Naive B cell (primary cell): ENCODE measurements at places on chromosomes 2 and 18. TPM values are rescaled to one million over a fixed set of nuclear protein-coding genes. Genes with fewer than 3 reads are reported as not detected.

EFHD1 gene
- polyA plus RNA-seq = not detected

IL37 gene
- polyA plus RNA-seq = not detected

SLC11A1 gene
- polyA plus RNA-seq = 0.82 TPM

SP3 gene
- 45.7 TPM for polyA plus RNA-seq

ANKRD30BL gene
- polyA plus RNA-seq = not detected

SLC14A1 gene
- 2.5 TPM for polyA plus RNA-seq

TET3 gene
- 0.44 TPM for polyA plus RNA-seq

IGFBP5 gene
- not detected for polyA plus RNA-seq

CYTIP gene
- polyA plus RNA-seq = 155 TPM

ZDBF2 gene
- polyA plus RNA-seq = 3.3 TPM

- no peak for DNase-seq
Measured at GRCh38 chr2:186576614-186577013, 13.2 kb upstream of the ITGAV start.

- no peak for DNase-seq
Measured at GRCh38 chr18:68803356-68803755, 5.5 kb downstream of the CCDC102B start.

- no peak for DNase-seq
Measured at GRCh38 chr2:24199968-24200590, 25.2 kb downstream of the FAM228A start.

- DNase-seq = no peak
Measured at GRCh38 chr2:108589781-108590180, 55.5 kb downstream of the LIMS1 start.

DNA sequence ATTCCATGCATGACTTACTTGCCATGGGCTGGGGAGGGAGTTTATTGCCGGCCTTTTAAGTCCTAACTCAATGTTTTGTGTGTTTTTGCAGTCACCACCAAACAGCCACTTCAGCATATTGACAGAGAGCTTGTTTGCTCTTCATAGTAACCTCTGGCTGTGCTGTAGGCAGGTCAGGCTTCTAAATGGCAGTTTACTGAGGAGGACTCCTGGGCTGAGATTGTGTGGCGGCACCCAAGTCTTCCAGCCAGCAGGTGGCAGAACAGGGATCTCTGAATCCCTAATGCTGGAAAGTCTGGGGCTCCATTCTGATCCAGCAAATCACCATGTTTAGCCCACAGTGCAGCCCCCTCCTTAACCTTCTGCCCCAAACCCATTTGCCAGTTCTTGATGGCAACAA, 121.2 kb downstream of the CAPN13 start:
- DNase-seq = no peak

- no peak for DNase-seq
Measured at GRCh38 chr2:7358865-7359447, 441.7 kb downstream of the RNF144A start.

DNA sequence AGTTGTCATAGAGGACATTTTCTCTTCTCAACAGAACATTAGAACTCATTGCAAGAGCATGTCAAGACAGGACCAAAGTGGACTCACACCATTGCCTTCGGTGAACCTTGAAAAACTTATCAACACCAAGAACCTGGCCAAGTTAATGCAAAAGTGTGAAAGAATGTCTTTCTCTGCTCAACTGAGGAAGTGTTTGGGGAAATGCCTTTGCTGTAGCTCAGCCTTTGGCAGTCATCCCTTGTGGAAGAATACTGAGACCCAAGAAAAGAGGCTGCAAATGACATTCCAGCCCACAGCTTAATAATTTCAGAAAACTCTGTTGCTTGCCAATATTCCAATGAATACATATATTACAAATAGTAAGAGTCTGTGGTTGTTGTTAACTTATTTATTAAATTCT, 728.8 kb upstream of the PIK3C3 start:
- no peak for DNase-seq

DNA sequence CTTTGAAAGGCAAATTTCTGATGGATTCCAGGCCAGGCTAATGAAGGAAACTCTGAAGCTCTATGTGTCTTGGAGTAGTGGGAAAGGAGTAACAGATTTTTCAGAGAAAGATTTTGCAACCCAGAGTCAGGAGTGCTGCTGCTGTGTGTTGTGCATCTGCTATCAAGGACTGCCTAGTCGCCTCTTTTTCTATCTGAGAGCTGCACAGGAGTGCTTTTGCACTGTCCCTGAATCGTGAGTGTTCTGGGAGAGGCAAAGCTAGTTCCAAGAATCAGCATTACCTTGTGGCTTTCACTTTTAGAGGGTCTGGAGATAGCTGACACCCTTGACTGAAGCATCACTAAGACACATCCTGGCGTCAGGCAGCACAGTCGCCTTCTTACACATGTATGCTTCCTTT, 336.4 kb downstream of the PARD3B start:
- no peak for DNase-seq

- no peak for DNase-seq
Measured at GRCh38 chr18:57649556-57650500, 28.2 kb upstream of the NARS1 start.

GRCh38 chr2:144054911-144055310, 465.0 kb downstream of the ZEB2 start:
- DNase-seq = no peak

DNA sequence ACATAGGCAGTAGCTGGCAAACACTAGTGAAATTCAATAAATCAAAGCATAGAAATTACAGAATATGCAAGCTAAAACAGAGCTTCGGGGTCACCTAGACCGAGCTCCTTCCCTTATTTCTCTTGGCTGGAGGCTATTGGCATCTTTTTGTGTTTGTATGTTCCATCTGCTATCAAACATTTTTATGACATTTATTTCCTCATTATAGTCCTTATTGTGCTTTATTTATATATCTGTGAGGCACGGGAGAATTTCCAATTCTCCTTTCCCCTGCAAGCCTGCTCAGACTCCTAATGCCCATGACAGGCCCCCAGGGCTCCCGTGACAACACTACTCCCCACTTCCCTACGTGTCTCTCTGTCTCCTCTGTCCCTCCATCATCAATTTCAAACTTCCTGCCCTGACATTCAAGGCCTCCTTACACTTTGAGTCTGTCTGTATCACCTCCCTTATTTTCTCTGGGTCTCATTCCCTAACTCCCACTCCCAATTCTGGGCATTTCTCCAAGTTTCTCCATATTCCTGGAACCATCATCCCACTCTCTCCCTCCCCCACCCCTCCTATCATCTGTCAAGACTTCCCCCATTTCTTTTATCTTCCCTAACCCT, 316.9 kb downstream of the OSR1 start:
- no peak for DNase-seq

DNA sequence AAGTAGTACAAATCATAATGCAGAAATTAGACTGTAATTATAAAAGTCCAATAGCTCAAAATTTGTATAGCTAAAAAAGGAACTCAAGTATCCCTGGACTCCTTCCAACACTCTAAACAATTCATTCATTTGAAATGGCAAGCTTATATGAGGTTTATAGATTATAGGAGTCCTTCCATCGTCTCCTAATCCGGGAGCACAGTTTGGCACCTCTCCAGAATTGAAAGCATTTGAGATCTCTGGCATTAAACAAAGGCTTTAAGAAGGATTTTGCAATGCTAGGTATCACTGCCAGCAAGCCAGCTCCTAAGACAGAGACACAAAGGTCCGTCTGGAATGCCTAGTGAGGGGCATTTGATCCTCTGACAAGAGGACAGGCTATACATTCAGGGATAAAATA, 90.9 kb downstream of the ACVR1 start:
- DNase-seq = no peak

DNA sequence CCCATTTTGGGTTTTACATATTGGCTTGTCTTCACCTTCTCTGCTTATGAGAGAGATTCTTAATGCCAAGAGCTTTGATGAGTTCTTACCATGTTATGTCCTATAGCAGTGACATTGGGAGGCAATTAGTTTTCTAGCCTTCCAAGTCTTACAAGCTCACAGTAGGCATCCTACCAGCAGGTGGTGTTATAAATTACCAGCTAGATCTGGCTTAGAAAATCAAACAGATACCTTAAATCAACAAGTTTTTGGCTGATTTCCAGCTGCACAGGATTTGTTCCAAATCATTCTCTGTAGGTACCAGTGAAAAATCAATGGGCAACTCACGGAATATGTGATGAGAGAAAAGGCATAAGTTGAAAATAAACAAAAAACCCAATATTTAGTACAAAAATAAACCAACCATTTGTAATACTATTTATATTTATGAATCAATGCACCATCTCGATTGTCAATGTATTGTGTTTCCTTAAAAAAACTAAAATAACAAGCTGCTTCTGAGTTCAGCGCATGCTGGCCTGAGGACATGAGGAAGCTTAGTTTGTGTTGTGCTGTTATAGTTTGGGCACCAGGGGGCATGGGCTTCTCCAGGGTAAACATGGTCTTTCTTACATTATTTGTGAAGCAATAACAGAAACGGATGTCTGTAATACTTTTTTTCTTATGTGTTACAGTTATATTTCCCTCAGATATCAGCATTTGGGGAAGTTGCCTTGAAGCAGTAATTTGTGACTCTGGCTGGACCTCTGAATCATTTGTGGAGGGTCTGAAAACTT, 34.1 kb upstream of the NXPH2 start:
- DNase-seq = no peak

GRCh38 chr2:160322320-160322719, 122.2 kb upstream of the ITGB6 start:
- no peak for DNase-seq

- peak; percentile 29 for DNase-seq
Measured at GRCh38 chr2:26577442-26578112, 63.6 kb downstream of the CIB4 start.
